ENCODE measurements at places on chromosomes 7 and 10. TPM values are rescaled to one million over a fixed set of nuclear protein-coding genes. Genes with fewer than 3 reads are reported as not detected.

FRAT1 gene
- 1.1 TPM for total RNA-seq

ADGRA1 gene
- total RNA-seq: not detected

MMD2 gene
- total RNA-seq: not detected

GALNT17 gene
- 3.1 TPM for total RNA-seq

PRLHR gene
- total RNA-seq: not detected

NACAD gene
- not detected for total RNA-seq

STN1 gene
- total RNA-seq: 27.6 TPM

POLR2J gene
- 42.4 TPM for total RNA-seq

ENTPD1 gene
- not detected for total RNA-seq

ABCC2 gene
- total RNA-seq: 191 TPM

GRCh38 chr10:8768852-8769251, 714.4 kb downstream of the GATA3 start:
- no peak for DNase-seq

GRCh38 chr10:26488344-26488743, 50.2 kb downstream of the APBB1IP start:
- DNase-seq: no peak

DNA sequence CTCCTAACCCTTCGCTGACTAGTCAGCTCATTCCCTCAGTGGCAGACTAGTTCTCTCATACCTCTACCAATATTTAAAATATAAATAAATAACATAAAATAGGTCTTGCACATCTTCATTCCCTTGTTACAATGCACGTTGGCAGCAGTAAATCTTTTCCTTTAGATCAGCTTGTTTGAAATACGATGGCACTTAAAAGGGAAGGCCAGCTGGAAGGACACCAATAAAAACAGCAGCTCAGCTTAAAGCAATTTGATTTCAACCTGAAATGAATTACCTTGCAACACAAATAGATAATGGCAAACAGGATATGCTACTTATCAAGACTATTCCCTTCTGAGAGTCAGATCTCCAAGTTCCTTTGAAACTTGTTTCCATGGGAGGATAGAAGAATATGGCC, 321.8 kb downstream of the GFRA1 start:
- no peak for DNase-seq

DNA sequence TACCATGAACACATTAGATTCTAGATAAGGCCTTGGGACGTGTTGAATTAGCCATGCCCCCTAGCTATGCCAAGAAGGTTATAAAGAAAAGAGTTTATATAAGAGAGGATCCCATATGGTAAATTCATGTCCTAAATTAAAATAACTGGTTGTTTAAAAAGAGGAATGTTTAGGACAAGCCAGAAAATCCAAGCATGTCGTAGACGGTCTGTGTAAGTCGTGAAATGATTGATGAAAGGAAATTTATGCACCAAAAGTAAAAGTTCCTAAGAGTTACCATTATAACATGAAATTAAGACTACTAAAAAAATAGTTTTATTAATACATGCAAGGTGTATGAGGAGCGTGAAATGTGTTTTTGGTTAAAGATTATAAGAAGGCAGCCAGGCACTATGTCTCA, 624.9 kb downstream of the ARL4A start:
- DNase-seq: no peak

GRCh38 chr7:132652507-132652906, 76.2 kb upstream of the PLXNA4 start:
- no peak for DNase-seq

- no peak for DNase-seq
Measured at GRCh38 chr10:1376384-1376945, 320.3 kb downstream of the WDR37 start.

GRCh38 chr7:73701357-73701995, 18.0 kb downstream of the STX1A start:
- peak; percentile 93 for DNase-seq

DNA sequence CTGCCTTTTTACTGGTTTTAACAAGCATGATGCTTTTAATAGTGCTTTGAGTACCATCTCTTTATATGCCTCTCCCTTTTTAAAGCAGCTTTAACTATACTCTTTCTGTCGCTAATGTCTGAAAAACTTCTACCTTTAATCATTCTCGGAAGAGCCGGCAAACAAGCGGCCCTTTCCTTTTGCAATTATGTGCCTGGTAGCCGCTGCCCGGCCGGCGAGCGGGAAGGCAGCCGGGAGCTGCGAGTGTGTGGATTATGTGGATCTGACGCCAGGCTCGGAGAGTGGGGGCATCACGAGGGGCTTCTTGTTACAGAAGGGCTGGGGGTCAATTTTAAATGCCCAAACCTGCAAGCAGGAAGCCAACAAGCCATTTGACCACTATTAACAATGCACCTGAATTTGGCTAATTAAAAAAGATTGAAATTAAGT, 120.9 kb downstream of the BUB3 start:
- no peak for DNase-seq

- no peak for DNase-seq
Measured at GRCh38 chr7:39240864-39241263, 263.2 kb downstream of the POU6F2 start.

- DNase-seq: no peak
Measured at GRCh38 chr10:93445978-93446720, 36.0 kb downstream of the MYOF start.

DNA sequence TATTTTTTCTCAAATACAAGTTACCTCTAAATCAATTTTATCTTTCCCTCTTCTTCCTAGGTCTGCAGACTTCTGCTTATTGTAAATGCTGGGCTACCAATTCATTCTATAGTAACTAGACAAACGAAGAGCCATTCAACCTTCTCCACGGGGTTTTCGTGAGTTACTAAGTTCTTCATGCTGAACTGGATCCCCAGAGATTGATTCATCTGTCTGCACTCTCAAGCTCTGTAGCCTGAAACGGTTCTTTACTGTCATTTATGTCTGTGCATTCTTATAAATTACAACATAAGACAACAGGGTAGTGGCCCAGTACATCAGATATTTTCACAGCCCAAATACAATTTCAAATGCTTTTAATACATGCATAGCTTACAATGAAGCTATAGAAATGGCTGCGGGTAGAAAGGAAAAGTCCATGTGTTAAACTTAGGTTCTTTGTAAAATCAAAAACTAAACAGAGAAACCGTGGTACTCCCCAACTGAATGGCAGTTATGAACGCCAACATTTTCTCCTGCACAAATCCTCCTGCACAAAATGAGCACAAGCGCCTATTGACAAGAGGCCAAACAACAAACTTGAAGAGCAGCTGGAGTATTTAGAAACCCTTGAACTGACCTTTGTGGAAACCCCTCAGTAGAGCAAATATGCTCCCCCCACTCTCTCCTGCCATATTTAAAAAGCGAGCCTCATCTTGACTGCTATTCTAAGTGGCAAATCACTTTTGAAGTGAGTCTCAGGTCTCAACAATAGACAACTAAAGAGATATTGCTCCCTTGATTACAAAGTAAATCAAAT, 20.7 kb downstream of the LAMB1 start:
- DNase-seq: no peak

DNA sequence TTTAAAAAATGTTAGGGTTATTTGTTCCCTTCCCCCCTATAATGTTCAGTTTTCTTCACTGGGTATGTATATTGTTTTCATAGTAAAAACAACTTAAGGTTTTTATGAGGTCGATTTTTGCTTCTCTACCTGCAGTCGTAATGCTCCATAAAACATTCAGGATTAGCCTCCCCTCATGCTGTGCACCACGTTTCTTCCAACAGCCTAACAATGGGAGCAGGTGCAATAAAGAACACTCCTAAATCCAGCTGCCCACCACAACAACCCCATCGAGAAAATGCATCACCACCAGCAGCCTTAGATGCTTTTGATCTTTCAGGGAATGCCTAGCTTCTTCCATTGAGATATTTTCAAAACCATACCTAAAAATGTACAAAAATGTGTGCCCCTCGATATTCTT, 111.1 kb downstream of the ADAM12 start:
- no peak for DNase-seq

GRCh38 chr7:22863156-22863899, 40.7 kb upstream of the TOMM7 start:
- no peak for DNase-seq

DNA sequence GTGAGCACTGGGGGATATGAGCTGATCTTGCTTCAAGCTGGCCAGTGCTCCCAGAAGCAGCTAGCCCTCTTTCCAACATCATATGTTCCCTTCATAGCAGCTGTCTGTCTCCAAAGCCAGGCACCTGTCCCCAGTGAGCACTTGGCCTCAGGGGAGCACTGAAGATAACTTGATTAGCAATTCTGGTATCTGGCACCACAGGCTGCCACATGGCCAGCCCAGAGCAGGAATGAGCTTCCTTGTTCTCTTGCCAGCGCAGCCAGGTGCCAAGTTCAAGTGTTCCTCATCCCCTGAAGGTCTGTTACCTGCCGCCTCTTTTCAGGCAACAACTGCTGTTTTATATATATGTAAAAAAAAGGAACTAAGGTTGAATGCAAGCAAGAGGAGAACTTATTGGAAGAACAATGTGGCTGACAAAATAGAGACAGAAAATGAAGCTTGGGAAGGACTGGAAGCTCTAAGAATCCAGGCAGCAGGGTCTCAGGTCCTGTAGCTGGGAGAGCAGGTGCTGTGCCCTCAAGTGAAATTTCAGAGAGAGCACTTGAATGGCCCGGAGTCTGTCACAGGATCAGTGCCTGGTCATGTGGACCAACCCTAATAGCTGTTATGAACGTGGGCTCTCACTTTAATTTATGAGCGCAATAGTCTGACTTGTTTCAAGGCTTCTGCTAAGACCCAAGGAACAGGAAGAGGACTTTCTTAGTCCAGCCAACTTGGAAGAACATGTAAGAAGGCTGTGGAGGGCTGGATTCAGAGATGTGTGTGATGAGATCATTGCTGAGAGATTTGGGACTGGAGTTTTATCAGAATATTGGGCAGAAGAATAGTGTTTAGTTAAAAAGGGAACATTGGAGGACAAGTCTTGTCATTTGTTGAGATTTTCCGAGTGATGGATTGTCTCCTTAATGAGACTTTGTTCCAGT, 267.2 kb downstream of the GLRX3 start:
- no peak for DNase-seq

DNA sequence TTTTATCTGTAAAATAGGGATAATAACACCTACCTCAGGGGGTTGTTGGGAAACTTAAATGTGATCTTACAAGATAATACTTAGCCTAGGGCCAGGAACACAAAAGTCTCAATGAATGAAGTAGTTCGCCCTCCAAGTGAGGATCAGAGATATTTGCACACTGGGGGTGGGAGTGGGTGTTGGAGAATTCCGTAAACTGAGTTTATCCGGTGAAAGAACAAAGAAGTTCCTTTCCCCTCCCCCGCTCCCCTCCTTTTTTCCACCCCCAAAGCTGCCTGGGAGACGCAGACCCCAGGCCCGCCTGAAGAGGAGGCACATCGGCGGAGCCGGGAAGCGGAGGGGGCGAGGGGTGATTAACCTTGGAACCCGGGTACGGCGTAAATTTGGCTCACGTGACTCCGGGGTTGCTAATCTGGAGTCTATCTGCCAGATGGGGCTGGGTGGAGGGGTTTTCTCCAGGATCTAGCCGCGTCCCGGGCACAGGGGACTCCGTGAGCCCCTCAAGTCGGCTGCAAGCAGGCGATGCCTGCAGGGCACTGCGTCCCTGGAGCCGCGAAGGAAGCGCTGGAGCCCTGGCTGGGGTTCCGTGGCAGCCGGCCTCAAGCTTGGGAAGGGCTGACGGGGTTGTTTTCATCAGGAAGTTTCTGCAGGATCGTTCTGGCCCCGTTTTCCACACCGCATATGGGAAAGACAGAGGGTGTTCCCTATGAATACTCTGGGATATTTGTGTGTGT, 1.4 kb upstream of the PODXL start:
- DNase-seq: no peak

DNA sequence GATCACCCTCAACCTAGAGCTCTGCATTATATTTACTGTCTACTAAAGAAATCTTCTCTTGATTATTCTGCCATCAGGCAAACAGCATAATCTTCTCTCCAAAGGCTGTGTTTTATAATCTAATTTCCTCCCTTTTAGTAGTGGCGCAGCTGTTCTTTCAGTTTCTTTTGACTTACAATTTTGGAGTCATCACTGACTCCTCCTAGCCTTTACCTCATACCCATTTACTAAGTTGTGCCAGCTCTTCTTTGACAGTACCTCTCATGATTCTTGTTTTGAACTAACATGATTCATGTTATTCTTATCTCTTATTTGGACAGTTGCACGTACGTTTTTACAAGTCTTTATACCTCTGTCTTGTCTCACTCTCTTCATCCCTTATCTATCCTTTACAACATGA, 113.0 kb downstream of the FOXP2 start:
- DNase-seq: no peak

DNA sequence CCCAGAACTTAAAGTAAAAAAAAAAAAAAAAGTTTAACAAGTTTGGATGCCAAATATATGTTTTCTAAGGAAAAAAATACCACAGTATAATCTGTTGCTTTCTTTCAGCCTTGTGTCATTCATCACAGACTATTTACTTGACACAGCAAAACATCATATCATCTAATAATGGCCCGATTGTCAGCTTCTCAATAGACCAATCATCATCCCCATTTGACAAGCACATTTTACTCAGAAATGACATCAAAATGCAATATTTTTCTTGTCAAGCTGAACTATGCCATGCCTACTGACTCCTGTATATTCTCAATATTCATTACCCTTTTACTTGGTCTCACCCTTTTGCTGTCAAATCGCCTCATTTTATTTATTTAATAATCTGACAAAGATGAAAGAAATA, 249.7 kb downstream of the NRG3 start:
- DNase-seq: no peak

GRCh38 chr7:39186131-39186530, 208.4 kb downstream of the POU6F2 start:
- DNase-seq: no peak

DNA sequence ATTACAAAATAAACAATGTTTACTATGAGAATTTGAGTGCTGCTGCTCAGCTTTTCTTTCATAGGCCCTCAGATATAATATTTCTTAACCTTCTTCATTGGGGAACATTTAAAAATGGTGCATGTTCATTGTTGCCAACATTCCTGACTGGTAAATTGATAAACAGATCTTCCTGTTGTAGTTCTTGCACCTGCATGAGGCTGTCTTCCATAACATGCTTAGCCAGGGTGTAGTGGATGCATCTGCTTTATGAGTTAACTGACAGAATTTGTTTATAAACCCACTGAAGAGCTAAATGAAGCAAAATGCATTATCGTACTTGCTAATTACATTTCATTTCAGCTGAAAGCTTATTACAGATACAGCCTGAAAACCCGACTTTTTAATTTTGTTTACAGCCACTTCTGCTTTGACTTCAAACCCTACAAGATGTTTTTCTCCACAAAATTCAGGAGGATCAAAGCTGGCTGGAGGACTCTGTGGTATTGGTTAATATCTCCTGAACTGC, 177.2 kb downstream of the SEM1 start:
- no peak for DNase-seq

- no peak for DNase-seq
Measured at GRCh38 chr10:6062101-6062771, at the start of gene IL2RA. IL2RA (minus strand) TSS chr10:6062367; CDS start chr10:6062151, 216 bp downstream.

- peak; percentile 59 for DNase-seq
Measured at GRCh38 chr7:70856901-70857630, 274.9 kb upstream of the GALNT17 start.

GRCh38 chr7:129875745-129876411, 76.9 kb downstream of the UBE2H start:
- no peak for DNase-seq
